ENCODE measurements at places on chromosomes 3 and 15.
A peak's percentile ranks its signal among the peaks of the same experiment; 100 is the strongest.

GRCh38 chr15:50182219-50183013 is 420 bp downstream of the SLC27A2 start:
- DNase-seq = no peak

- no peak for DNase-seq
These were observed 137.7 kb upstream of the RBMS3 start for GRCh38 chr3:29143151-29143550.

DNA sequence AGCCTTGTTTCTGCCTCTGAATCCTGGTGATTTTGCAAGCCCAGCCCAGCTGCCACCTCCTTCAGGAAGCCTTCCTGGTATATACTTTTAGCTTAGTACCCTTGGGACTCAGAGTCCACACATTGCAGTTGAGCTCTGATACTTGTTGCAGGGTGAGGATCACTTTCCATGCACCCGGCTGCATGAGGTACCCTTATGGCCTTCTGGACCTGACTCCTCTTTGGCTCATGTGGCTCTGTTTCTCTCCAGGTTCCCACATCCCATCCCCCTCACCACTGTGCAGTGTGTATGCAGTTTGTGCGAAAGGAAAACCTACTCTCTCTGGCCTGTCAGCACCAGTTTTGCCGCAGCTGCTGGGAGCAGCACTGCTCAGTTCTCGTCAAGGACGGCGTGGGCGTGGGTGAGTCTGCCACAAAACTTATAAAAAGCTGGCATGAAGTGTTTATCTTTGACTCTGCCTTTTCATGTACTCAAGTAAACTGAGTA is 23.1 kb upstream of the P4HTM start:
- peak; percentile 18 for DNase-seq

- no peak for DNase-seq
These were observed 232.0 kb downstream of the KCNMB2 start for GRCh38 chr3:178768072-178768864.

GRCh38 chr3:125386811-125387210 is 11.7 kb upstream of the ZNF148 start:
- no peak for DNase-seq

DNA sequence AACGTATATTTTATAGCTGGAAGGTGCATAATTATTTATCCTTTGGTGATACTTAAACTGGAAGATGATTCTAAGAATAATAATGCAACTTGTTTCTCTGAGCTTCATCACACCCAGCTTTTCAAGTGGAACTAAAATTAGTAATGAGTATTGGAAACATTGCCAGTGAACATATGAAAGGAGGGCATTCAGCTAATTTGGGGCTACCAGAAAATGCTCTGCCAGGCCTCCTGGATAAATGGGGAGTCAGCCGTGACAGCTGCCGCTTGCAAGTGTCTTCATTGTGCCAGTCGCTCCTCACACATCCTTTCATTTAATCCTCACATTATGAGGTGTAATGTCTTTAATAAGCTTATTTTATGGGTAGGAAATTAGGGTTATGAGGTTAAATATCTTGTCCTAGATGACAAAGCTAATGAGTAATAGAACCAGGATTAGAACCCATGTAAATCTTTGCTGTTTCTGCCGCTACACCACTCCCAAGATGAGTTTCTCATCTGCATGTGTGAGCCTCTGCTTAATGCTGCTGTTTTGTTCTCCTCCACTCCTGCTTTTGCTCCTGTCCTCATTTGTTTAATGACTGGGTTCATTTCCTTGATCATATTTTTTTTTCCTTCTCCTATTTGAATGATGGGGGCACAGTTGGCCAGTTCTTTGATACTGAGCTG is 155.7 kb downstream of the PLCL2 start:
- no peak for DNase-seq

DNA sequence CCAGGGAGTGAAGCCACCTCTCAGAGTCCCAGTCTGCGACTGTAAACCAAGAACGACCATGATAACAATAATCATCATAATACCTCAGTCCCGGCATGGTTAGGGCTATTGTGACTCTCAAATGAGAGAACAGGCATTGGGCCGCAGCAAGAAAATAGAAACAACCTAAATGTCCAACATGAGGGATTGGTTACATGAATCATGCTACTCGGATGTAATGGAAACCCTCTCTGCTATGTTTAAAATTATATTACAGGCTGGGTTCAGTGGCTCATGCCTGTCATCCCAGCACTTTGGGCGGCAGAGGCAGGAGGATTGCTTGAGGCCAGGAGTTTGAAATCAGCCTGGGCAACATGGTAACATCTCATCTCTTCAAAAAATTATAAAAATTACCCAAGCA is 2.8 kb downstream of the CPN2 start:
- no peak for DNase-seq

DNA sequence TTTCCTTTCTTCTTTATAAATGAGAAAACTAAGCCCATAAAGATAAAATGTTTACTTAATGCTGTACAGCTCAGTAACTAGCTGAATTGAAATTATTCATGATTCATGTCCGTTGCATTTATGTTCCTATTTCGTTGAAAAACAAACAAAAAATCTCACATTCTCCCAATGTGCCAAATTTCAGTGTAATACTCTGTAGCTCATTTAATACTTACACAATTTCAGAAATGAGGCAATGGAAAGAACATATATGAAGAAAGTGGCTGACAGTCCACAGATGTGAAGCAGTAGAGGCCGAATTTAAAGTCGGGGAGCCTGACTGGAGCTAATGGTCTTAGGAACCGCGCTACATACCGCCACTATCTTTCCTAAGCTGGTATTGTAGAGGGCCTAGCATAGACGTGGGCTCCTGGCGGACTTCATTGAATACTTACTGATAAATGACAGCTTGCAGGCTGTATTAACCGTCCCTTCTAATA is 651 bp downstream of the PLSCR2 start:
- DNase-seq = no peak

DNA sequence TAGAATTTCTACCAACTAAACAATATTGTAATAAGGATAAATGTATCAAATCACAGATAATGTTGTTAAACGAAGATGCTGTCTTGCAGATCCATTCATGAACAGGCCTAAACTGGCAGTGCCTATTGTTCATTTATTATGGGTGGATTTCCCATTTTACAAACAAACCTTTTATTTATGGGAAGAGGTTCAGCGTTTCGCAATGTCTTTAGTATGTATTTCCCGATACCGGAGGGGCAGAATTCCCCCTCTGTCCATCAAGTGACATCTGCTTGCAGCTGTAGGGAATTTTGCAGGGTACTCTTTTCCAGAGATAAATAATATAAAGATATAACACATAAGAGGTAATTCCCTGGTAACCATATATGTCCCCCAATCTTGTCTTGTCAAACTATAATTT is 5.7 kb downstream of the CEP19 start:
- no peak for DNase-seq

- no peak for DNase-seq
These were observed 133.1 kb upstream of the LRRN1 start for GRCh38 chr3:3665961-3666640.

DNA sequence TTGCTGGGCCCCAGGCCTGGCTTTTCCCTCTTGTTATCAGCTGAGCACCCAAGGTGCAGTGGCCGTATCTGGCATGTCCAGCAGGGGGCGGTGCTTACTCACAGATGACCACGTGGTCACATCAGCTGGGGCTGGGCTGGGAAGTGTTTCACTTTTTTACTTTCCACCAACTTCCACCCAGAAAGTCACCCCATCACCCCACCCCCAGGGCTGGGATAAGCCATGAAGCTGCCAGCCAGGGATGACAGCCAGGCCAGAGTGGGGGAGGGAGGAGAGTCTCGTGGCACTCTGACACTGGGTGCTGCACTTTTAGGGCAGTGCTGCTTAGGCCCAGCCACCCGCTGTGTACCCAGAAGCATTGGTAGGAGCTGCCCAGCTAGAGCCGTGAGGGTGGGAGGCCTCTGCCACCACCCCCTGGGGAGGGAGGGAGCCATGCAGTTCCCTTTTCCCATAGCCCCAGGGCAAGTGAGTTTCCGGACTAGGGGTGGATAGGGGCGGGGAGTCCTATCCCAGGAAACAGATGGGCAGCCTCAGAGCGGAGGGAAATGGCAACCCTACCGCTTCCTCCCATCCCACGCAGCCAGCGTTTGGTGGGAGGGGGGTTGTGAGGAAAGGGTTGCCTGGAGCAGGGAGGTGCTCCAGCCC is 6.1 kb downstream of the PPCDC start:
- peak; percentile 88 for DNase-seq

- no peak for DNase-seq
These were observed 108.9 kb upstream of the TSC22D2 start for GRCh38 chr3:150299201-150299600.

- DNase-seq = no peak
These were observed 167.2 kb downstream of the RBMS3 start for GRCh38 chr3:29447946-29448627.

DNA sequence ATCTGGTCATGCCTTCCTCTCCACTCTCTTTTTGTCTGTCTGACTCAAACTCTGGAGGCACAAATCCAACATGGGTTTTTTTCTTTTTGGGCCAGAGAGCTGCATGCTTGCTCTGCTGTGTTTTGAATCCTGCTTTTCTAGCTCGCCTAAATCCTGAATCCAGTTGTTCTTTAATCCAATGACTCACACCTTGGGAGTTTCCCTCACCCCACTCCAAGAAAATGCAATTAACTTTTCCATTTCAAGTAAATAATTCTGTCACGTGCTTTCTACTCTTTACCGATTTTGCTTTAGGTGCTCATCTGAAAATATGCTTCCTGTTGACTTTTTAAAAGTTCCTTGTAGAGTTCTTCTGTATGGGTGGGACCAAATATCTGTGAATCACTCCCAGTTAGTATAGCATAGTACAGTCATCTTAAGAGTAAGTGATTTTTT is 47.6 kb downstream of the SLMAP start:
- no peak for DNase-seq

GRCh38 chr3:29065211-29065785 is 215.6 kb upstream of the RBMS3 start:
- no peak for DNase-seq

DNA sequence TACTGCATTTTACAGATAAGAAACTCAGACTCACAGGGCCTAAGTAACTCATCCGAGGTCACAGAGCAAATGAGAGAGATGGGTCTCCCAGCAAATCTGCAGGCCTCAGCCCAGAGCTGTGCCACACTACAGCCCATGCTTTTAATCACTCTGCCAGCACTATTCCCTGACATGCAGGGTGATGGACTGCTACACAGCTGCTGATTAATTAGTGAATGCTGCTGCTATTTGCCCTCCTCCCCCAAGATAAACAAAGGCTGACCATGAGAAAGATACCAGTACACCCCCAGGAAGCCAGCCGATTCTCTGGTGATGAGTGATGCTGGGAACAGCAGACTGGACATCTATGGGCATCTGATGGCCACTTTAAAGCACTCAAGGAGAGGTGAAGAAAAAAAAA is 39.3 kb downstream of the RFTN1 start:
- DNase-seq = no peak

- DNase-seq = no peak
These were observed 26.3 kb downstream of the SCN11A start for GRCh38 chr3:39025222-39025970.

DNA sequence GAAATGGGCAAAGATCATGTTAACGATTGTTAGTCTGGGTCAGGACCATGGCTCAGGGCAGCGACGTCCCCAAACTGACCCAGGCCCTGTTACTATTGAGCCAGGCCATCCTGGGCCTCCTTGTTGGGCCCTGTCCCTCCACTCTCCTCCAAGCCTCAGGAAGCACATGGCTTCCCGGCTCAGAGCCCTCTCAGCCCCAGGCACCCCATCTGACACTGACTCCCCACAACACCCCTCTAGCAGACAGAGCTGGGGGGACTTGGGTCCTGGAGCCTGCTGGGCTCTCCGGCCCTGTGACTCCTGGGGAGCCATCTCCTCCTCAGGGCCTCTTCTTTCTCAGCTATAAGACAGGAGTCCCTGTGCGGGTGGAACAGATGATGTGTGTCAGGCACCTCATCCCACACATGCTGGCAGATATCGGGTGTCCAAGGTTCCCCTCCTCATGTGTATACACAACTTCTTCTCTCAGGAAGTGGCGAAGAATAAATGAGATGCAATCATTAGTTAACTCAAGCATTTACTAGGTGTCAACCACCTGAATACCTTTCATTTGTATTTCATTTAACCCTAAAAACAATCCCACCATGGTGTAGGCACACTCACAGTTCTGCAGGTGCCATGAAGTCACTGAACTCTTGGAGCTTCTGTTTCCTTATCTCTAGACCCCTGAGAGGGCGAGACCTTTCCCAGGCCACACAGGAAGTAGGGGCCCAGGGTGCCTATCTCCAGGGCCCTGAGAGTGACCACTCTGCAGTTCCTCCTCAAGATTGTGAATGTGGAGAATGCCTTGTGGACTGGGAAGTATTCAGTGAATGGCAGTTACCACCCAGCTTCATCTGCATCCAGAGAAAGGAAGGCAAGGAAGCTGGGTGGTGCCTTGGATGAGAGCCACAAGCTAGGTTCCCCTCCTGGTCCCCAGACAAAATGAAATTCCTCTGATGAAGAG is 282.5 kb upstream of the TLE3 start:
- no peak for DNase-seq

GRCh38 chr3:194941360-194941955 is 255.8 kb downstream of the FAM43A start:
- DNase-seq = no peak
